ENCODE measurements at places on chromosomes 2 and 18. TPM values are rescaled to one million over a fixed set of nuclear protein-coding genes. Genes with fewer than 3 reads are reported as not detected.

Gene LHCGR
- total RNA-seq = not detected

Gene R3HDM1
- 20.3 TPM for total RNA-seq

Gene PRKAG3
- total RNA-seq = not detected

Gene NEURL3
- total RNA-seq = not detected

Gene GALR1
- total RNA-seq = not detected

Gene AMER3
- not detected for total RNA-seq

Gene ZNF514
- 4.8 TPM for total RNA-seq

Gene MBD1
- 94.0 TPM for total RNA-seq

Gene RAB3GAP1
- 28.6 TPM for total RNA-seq

Gene UGT1A7
- total RNA-seq = 0.37 TPM

Gene NEB
- total RNA-seq = 0.07 TPM

Gene CXCR1
- total RNA-seq = not detected

Gene GPD2
- total RNA-seq = 87.0 TPM

Gene DUSP19
- total RNA-seq = 0.98 TPM

Gene CNTNAP5
- not detected for total RNA-seq

Gene SNTG2
- not detected for total RNA-seq

Gene BOLL
- not detected for total RNA-seq

Gene CCDC93
- total RNA-seq = 5.2 TPM

Gene MRPL30
- total RNA-seq = 33.0 TPM

Gene B4GALT6
- 1.8 TPM for total RNA-seq

Gene PSMA8
- total RNA-seq = not detected

Gene TLX2
- not detected for total RNA-seq

Gene SPDYA
- total RNA-seq = 0.28 TPM

All from airway epithelial cell (primary cell).